ENCODE measurements at places on chromosomes 6 and 20.

DNA sequence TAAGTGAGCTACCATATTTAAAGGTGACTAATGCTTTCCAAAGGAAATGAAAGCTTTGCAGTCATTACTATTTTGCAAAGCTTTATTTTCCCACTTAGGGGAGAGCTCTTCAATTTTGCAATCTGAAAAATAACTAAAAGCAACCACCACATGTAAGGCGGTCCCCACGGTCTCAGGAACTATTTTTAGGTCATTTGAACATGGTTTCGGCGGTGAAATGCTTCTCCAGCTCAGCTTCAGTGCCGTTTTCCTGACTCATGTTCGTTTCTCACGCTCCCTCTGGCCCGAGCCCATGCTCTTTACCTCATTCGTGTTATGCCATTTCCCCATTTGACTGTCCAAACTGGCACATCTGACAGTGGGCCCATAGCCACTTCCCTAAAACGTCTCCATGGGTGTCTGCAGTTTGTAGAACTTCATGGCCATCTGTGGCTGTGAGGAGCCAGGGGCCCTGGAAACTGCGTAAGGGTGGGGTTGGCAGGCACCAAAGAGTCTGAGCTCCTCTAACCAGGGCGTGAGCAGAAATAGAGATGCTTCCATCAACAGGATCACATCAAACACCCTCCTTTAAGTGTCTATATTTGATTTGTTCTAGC, 46.5 kb downstream of the ADTRP start:
- DNase-seq, result peak; percentile 62

- DNase-seq, result no peak
Observed at GRCh38 chr6:35936681-35937359, 15.9 kb upstream of the SRPK1 start.

GRCh38 chr6:106037060-106037459, 49.1 kb upstream of the PRDM1 start:
- DNase-seq, result no peak

DNA sequence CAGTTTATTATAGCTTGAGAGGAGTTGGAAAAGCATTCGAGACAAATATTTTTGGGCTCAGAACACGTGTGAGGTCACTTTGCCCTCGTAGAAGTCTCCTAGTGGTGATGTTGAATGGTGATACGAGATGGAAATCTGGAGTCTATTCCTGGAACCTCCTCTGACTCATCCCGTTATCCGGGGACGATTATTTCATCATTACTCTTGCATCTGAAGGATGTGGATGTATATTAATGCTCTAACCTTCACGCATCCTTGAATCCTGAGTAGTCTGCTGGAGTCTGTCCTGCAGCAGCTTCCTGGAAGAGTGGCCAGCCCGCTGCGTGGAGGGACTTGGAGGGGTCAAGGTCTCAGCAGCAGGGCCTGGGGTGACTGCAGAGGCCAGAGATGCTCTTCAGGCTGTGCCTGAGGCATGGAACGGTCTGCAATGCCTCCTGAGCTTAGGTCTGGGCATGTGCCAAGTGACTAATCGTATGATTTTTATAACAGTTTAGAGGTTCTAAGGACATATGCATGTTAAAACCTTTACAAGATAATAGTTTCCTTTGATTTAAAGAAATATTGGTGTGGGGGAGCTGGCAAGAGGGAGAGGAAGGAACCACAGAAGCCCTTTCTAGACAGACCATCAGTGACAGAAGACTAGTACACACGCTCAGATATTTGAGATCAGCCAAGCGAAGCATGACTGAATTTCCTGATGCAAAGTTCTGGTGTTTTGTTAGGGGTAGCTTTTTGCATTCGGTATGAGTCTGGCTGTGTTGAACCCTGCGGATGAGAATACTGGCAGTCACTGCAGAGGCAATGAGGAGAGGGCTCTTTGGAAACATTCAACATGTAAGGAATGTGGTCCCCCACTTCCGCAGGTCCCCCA, 400.2 kb downstream of the QKI start:
- no peak for DNase-seq

DNA sequence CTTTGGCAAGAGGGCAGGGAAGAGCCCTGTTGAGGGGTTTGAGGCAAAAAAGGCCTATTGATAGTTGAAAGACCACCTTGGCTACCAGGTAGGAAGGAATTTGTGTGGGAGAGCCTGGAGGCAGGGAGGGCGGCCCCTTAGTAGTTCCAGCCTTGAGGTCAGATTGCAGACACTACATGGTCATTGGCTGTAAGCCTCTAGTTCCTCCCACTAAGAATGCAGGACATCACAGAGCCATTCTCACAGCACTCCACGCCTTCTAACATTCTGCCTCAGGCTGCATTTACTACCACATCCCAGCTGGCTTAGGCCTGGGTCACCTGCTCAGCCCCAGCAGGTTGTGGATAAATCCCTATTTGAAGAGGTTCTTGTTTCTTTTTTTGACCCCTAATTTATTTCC, 91.0 kb upstream of the SNX9 start:
- no peak for DNase-seq

GRCh38 chr6:143271024-143271423, 179.5 kb downstream of the ADAT2 start:
- DNase-seq, result no peak

DNA sequence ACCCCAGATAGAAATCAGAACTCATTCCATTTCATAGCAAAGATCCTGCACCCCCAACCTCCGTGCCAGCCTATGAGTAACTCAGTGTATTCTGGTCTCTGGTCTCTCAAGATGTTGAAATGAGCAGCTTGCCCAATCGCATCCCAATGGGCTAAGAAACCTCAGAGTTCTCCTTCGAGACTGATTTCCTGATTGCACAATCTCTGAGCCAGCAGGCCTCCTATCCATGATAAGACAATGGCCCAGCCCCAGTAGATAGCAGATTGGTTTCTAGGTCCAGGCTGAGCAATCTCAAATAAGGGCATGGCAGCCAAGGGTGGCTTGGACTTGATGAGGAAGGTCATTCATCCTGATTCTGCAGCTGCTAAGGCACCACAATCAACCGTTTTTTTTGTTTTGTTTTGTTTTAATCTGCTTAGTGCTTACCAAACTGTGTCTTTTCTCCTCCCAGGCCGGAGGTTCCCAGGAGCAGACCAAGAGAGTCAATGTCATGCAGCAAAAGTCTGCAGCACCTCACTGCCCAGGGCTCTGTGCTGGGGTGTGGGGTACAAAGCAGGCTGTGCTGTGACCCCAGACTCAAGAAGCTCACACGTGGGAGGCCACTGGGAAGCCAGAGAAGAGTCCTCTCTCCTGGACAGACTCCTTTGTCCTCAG, 125.1 kb upstream of the NXT1 start:
- no peak for DNase-seq

GRCh38 chr6:131023834-131024504, 39.1 kb downstream of the EPB41L2 start:
- DNase-seq, result no peak

All from stimulated activated CD4-positive, alpha-beta T cell treated with anti-CD3 and anti-CD28 coated beads, Interleukin-12 subunit alpha, Interleukin-12 subunit beta, amount 100 ng/mL, for 48 hours (primary cell).